ENCODE measurements at places on chromosomes 5 and 9.

DNA sequence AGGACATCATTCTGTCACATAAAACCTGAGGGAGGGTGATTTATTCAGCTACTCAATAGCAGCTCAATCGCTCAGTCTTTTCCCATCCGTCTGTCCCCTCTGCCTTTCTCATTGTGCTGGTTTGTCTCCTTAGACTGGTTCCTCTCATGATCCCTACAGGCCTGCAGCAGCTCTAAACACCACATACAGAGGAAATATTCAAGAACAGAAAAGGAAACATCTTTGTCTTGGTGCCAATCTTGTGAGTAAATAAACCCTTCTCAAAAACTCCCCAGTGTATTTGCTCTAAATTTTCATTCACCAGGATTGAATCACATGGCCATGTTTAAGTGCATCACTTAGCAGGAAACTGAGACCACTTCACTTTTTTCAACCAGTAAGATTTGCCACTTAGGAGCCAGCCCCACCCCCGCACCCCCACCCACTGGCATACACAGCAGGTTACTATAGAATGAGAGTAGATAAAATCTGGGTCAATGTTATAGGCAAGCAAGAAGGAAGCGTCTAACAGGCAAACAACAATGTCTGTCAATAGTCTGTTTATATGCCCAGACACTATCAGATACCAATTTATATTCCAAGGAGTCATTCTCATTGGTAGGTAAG is 895.5 kb upstream of the DMAC1 start:
- DNase-seq: no peak

DNA sequence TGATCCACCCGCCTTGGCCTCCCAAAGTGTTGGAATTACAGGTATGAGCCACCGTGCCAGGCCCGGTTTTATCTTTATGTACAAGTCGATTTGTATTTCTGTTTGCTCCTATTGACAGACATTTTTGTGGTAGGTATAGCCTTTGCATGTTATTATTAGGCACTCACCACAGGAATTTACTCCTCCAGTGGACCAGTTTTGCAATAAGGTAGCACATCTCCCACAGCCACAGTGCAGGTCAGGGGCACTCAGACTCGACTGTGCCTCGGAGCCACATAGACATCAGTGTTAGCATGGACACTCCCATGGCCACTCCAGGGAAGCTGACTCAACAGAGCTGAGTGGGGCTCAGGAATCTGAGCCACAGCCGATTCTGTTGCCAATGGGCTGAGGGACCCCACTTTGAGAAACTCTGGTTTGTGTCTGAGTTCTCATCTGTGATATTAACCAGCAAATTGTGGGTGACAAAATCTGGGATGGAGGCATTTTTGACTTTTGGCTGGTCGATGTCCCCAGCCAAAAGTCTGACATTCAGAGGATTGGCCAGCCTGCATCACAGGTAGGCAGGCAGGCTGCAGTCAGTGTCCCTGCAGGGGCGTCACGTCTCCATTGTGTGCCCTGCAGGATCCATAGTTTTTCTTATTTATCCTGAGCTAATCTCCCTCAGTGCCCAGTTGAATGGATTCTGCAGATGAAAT is 15.0 kb upstream of the SHB start:
- no peak for DNase-seq

GRCh38 chr9:108780942-108781734 is 74.6 kb downstream of the ACTL7B start:
- peak; percentile 75 for DNase-seq

GRCh38 chr5:36728697-36729543 is 122.5 kb downstream of the SLC1A3 start:
- DNase-seq: peak; percentile 71

GRCh38 chr5:3226196-3226920 is 369.3 kb upstream of the IRX1 start:
- DNase-seq: no peak

DNA sequence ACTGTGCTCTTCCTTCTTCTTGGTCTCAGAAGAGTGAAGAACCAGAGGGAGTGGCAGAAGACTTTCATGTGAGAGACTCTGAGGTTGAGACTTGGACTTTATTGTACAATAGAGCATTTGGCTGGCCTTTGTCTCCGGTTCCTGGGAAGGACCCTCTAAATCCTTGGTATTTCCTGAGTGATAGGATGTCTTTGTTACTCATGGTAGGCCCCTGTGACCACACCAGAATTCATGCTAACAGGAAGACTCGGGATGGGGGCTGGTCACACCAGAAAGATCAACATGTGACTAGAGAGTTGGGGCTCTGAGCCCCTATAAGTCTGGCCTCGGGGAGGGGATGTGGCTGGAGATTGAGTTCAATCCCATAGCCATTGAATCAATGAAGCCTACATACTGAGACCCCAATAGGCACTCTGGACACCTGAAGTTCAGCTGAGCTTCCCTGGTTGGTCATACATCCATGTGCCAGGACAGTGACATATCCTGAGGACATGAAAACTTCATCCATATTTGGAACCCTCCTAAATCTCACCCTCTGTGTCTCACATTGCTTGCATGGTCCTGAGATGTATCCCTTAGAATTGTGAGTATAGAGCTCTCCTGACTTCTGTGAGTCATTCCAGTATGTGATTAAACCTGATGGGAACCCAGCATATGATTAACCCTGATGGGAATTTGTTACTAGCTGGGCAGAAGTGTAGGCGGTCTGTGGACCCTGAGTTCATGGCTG is 201.7 kb downstream of the GADD45G start:
- DNase-seq: no peak

Measured in epithelial cell of esophagus (primary cell).